Muscle of arm (tissue), 14 donors: ENCODE measurements at places on chromosomes 12 and 14. TPM values are rescaled to one million over a fixed set of nuclear protein-coding genes. Genes with fewer than 3 reads are reported as not detected.

DNA sequence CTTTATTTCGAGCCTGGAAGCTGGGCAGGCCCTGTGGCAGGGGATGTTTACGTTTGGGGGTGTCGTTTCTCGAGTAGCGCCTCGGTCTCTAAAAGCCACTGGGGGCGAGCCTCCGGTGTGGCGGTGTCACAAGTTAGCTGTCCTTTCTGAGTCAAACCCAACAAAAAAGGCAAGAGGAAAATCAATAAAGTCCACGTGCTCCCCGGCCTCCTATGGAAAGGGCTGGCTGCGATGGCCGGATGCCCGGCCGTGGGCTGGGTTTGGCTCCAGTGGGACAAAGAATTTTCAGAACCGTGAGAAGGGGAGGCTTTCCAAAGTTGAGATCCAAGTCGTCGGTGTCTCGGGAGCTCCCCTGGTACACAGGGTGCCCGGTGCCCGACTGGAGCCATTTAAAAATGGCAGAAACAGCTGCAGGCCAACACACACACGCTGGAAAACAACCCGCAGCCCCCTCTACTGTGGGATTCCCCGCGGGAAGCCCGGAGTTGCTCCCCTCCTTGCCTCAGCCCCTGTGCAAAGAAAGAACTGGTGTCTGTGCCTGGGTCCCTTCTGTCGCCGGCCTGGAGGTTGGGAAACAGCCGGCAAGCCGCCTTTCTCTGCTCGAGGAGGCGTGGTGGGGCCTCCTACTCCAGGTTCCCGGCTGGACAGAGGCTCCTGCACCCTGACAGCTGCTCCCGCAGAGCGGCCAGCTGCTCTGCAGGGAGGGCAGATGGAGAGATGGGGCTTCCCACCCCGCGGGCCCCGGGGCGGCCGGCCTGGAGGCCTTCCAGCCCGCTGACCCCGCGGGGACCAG is 1.9 kb downstream of the BCL7A start:
- DNase-seq = peak; percentile 87

GRCh38 chr14:22024137-22024536 is 350.5 kb upstream of the OR4E1 start:
- DNase-seq = no peak

ACSM4 gene
- not detected for polyA plus RNA-seq

MORN3 gene
- 0.24 TPM for polyA plus RNA-seq

- DNase-seq = peak; percentile 70
Observed at GRCh38 chr14:49970474-49971147, 77.7 kb downstream of the ARF6 start.

- DNase-seq = no peak
Observed at GRCh38 chr12:83763425-83763824, 1076.7 kb downstream of the TMTC2 start.

DNA sequence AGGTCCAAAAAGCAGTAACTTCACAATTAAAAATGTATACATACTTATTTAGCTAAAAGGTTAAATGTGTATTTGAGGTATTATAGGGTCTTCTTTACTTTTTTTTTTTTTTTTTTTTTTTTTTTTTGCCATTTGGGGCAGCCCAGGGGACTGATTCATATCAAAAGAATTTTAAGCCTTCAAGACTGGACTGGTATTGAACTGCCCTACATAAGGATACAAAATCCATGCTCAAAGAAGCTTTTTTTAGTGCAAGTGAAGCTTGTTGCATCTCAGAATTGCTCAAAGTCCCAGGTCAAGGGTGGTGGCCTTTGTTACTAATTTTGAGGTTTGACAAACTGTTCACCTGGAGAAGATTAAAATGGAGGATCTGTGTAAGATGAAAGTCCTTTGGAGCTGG is 124.0 kb downstream of the APAF1 start:
- no peak for DNase-seq

DNA sequence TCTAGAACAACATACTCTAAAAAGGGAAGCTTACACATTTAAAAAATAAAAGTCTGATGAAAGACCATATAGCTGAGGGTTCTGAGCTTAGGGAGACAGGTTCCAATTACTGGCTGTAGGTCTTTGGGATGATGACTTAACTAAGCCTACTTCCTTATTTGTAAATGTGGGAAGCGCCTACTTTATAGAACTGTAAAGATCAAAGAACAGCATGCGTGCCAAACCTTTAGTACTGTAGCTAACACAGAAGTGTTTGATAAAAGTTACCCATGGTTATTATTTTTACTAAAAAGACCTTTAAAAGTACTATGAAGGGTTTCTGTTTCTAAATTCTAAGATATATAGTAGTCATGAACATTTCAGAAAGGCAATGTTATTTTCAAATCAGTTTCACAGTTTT is 35.7 kb downstream of the STK38L start:
- no peak for DNase-seq

DNA sequence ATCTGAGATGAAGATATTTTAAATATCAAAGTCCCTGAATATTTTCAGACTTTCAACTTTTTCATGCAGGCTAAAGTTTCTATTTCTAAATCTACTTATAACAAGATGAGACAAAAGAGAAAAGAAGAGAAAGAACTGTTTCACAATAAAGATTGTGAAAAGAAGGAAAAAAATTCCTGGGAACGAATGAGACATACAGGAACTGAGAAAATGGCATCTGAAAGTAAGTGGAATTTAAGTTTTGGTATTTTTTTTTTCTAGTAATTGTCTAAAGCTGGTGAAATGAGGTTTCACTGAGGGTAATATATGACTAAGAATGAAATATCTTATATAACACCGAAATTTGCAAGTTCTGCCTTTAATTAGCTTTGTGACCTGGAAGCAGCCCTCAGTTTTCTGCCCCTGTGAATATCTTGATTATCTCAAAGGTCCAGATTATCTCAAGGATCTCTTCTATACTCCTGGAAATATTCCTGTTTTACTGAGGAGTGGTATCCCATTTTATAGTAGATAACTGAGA is 55.7 kb upstream of the PRPF39 start:
- DNase-seq = no peak

DNA sequence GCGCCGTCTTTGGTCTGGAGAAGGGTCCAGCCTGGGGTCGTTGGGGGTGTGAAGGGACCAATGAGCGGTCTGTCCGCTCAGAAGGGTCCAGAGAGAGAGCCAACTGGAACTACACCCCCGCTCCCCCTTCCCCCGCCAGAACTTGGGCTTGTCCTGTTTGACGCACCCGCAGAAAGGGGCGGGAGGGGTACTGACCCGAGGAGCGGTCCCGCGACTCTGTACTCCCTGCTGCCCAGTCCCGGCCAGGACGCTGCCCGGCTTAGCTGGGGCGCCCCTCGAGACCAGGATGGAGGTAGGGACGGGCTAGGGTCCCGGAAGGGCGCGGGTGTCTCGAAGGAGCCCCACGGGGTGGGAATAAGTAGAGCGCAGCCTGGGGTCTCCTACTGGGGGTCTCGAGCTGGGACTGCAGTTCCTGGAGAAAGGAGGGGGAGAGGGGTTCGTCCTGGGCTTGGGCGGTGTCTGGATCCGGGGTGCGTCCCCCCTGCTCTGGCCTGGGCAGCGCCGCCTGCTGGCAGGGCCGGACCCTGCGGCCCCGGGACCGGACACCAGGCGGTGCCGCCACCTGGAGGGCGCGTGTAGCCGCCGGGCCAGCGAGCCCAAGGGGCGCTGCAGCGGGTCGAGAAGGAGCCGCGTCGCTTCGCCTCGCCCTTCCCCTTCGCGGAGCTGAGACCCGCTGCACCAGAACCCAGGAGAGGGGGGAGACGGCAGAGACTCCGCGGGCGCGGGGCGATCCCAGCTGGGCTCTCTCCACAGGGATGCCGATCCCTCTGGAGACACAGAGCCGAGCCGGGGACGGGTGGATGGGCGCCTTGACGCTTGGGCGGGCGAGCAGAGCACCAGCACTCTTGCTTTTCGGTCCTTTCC is 3.8 kb upstream of the CACNB3 start:
- peak; percentile 66 for DNase-seq

MTA1 gene
- 63.7 TPM for polyA plus RNA-seq

P2RX2 gene
- not detected for polyA plus RNA-seq

GRCh38 chr14:23910101-23910875 is 43.3 kb upstream of the DHRS4 start:
- DNase-seq = no peak

DNA sequence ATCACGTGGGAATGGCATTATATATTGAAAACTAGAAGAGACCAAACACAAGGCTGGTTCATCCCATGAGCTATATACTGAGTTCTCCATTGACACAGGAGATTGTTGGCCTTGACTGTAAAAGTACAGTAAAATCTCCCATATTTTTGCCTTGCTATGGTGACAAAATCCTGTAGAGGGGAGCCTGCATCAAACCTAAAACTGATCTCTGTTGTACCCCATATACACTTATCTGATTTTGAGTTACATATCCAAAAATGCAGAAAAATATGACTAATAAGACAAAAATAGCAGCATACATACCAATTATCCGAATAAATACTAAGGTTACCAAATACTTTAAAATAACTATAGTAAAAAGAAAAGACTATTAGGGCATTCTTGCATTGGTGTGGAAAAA is 60.4 kb downstream of the TMTC3 start:
- no peak for DNase-seq

GRCh38 chr14:31414190-31414833 is 6.0 kb downstream of the HEATR5A start:
- no peak for DNase-seq

DNA sequence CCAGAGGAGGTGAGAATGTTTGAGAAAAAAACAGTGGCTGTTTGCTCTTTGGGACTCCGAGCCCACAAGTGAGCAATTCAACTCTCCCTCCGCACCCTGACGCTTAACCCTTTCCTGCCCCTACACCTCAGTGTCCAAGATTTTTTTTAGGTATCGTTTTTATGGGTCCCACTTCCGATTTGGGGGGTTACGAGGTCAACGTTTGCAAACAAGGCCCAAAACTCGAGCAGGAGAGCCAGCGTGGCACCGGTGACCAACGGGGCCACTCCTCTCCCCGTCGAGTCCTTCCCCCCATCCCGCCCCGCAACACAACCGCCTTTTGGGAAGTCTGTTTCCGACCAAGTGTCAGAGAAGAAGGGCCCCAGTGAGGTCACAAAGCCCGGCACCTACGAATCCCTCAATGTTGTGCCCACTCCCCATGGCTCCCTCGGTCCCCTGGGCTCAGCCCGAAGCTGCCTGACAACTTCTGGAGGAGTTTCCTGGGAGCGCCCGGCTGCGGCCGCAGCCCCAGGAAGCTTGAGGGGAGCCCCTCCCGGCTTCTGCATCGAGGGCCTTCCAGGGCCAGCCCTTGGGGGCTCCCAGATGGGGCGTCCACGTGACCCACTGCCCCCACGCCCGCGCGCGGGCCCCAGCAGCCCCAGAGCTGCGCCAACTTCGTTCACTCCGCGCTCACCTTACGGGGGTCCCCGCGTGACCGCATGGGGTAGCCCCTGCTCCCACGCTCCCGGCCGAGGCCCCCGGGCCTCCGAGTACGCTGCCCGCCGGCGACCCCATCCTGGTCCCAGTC is 1.2 kb downstream of the CDK2AP1 start:
- peak; percentile 55 for DNase-seq

RNF212B gene
- not detected for polyA plus RNA-seq

HOTAIR gene
- polyA plus RNA-seq = not detected

DNA sequence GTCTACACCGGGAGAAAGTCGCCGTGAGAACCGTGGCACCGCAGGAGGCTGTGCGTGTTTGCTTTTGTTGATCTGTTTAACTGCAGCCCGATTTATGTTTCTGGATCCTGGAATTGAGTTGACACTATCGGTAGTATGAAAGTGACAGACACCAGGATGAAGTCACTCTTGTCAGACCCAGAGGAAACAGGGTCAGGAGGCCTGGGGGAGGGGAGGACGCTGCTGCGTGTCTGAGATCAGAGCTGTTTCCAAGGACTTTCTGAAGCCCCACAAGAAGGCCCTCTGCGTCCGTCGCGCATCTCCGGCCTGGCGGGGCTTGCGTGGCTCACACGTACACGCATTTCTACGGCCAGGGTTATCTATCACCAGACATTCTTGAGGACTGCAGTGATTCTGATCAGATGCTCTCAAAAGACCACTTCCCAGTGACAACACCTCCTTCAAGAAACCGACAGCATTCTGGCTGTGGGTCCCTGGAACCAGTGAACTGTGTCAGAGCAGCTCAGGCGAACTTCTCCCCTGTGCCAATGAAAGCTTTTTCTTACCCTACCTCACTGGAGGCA is 263.4 kb downstream of the ADGRD1 start:
- DNase-seq = no peak

DNA sequence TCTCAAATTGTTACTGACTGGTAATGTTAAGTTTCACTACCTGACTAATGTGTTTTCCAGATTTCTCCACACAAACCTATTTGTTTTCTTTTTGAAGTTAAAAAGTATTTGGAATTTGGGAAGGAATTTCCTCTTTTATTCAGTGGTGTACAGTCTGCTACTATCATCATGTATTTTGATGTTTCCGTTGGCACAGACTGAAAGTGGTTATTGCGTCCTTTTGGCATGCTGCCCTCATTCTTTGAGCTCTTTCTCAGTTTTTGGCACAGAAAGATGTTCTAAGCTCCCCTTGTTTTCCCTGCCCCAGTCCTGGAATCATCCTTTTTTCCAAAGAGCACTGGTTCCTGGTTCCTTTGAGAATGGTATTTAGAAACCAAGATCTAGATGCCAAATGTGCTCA is 31.4 kb upstream of the RTRAF start:
- no peak for DNase-seq

- no peak for DNase-seq
Observed at GRCh38 chr12:97944576-97944975, 482.0 kb downstream of the RMST start.

DNA sequence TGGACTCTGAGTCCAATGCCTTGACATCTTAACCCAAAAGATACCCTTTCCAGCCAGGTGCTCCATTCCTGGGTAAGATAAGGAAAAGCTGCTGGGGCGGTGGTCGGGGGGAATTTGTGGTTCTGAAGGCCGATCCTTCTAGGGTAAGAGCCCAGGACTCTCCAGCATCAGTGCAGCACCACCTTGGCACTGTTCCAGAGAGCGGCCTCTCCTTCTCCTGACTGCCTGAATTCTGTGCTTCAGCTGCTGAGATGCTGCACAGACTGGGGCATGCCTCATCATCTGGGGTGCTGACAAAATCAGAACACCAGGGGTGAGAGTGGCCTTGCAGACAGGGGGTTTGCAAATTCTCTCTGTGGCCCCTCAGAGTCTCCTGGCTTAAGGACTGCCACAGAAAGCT is 87.5 kb downstream of the SPTB start:
- no peak for DNase-seq

DNA sequence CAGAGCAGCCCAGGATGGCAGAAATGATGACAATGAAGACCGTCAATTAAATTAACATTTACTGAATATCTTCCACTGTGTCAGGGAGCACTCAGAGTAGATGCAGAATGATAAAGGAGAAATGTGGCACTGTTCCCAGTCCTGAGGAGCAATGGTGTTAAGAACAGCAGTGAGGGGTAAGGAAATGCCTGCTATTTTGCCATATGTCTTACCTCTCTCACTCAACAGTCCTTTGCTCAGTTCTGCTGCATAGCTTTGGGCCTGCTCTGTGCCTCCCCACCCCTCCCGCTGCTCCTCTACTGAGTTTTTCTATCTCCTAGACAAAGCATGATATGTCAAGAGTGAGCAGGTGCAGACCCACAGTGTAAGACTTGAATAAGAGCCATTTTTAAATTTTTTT is 318.8 kb downstream of the NAV3 start:
- no peak for DNase-seq

DNA sequence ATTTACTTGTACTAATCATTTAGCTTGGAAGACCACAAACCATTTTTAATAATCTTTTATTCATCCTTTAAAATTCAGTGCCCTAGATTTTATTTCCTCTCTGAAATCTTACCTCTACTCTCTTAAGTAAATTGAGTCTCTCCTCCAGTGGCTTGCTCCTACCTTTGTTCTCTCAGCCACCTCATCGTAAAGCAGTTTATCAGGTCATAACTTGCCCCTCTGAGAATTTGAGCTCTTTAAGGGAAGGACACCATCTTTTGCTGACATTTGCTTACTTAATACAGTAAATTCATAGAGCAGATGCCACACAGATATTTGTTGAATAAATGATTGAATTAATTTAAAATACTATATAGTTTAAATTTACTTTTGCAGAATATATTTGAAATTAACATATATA is 794.3 kb downstream of the C12orf50 start:
- no peak for DNase-seq
